Kidney (tissue), 22 donors: ENCODE measurements at places on chromosomes 16 and 17. TPM values are rescaled to one million over a fixed set of nuclear protein-coding genes. Genes with fewer than 3 reads are reported as not detected.

- H3K27ac ChIP-seq, result no peak overlapping the region
- no peaks in the 10 kb centered on the region for H3K27me3 ChIP-seq
- DNase-seq, result no peak
- no peaks in the 10 kb centered on the region for H3K4me1 ChIP-seq
Observed at GRCh38 chr16:16578701-16579100, 199.8 kb downstream of the NPIPA7 start.

DNA sequence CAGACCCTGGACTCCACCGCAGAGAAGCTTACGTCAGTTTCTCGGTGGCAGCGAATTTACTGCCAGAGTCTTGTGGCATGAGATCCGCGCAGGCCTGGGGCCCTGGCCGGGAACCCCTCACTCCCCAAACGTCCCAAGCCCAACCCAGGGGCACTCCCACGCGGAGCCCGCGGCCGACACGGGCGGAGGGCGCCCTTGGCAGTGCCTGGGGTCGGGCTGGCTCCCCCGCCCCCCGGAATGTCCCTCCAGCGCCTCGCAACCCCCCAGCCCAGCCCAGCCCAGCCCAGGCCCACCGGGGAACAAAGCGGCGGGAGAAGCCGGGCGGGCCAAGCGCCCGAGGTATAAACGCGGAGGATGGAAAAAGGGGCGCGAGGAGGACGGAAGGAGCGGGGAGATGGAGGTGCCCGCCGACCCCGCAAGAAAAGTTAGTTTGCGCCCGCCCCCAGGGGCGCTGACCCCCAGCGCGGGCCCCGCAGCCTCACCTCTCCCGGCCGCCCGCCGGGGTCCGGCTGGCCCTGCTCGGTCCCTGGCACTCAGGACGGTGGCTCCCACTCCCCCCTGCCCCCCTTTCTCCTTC, 330 bp downstream of the CASKIN2 start:
- H3K36me3 ChIP-seq, result peaks cover 21% of the 10 kb centered on the region
- H3K27ac ChIP-seq, result peak overlapping the region; percentile 89
- peak overlapping the region; percentile 86 for H3K4me3 ChIP-seq
- H3K27me3 ChIP-seq, result no peaks in the 10 kb centered on the region
- H3K4me1 ChIP-seq, result peaks cover 28% of the 10 kb centered on the region

DNA sequence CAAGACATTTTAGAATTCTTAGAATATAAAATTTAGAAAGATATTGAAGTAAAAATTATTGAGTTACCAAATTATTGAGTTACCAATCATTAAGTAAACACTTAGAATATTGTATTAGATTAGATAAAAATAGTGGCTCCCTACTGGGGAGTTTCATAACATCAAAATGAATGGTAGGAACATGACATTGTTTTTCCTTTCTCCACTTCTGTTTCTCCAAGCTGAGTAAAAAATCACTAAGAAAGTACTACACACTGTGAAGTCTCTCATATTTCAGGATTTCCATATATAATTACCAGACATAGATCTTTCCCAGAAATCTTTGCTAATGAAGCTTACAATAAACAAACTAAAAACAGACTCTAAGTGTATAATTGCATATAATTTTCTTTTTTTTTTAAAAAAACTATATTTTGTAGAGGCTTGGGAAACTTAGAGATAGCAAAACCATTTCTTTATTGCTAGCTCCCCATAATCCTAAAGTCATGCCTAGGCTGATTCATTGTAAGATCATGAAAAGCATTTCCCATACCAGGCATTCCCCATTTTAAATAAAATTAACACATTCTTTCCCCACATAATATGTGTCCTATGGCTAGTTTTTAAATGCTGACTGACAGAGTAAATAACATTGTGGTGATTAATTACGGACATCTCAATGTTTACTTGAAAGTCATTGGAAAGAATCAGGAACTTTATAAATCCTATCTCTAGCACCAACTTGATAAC, 1408.7 kb upstream of the GOT2 start:
- H3K4me1 ChIP-seq, result no peaks in the 10 kb centered on the region
- DNase-seq, result no peak
- no peak overlapping the region for H3K4me3 ChIP-seq
- no peaks in the 10 kb centered on the region for H3K27me3 ChIP-seq
- no peaks in the 10 kb centered on the region for H3K36me3 ChIP-seq

GRCh38 chr16:3004319-3004718, 8.4 kb upstream of the CLDN9 start:
- H3K27ac ChIP-seq, result no peak overlapping the region
- H3K36me3 ChIP-seq, result no peaks in the 10 kb centered on the region
- H3K27me3 ChIP-seq, result peaks cover 2% of the 10 kb centered on the region
- H3K4me3 ChIP-seq, result no peak overlapping the region

- H3K27me3 ChIP-seq, result no peaks in the 10 kb centered on the region
- H3K4me3 ChIP-seq, result peak overlapping the region; percentile 88
- peak overlapping the region; percentile 49 for H3K27ac ChIP-seq
- H3K36me3 ChIP-seq, result no peaks in the 10 kb centered on the region
- DNase-seq, result no peak
Observed at GRCh38 chr17:409308-409847, 56.8 kb upstream of the RPH3AL start.

The SMIM5 gene
- 8.0 TPM for total RNA-seq

DNA sequence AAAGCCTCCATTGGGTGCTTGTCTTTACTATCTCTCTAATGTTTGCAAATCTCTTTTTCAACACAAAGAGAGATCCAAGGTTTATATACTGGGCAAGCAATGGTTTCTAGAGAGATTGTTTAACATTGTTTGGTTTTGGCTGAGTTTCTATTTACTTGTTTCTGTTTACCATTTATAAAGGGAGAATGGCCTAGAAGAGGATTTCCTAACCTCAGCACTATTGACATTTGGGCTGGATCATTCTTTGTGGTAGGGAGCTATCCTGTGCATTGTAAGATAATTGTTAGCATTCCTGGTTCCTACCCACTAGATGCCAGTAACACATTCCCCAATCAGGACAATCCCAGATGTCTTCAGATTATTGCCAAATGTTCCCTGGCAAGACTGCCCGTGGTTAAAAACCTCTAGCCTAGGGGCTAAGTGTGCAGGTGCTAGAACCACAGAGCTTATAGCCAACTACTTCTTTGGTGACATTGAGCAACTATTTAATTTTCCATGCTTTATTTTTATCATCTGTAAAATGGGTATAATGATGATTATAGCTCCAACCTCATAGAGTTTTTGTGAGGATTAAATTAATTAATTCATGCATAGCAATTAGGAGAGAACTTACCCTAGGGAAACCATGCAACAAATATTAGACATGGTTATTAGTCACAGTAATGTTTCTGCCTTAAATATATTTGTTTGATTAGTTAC, 413.9 kb upstream of the MAF start:
- H3K4me1 ChIP-seq, result no peaks in the 10 kb centered on the region
- H3K27ac ChIP-seq, result no peak overlapping the region
- no peaks in the 10 kb centered on the region for H3K27me3 ChIP-seq
